Activated CD4-positive, alpha-beta memory T cell treated with anti-CD3 and anti-CD28 coated beads, Interleukin-2, amount 10 ng/mL, durations not matched to agents 7 days and 5 days (primary cell): ENCODE measurements at places on chromosomes 4 and X. TPM values are rescaled to one million over a fixed set of nuclear protein-coding genes. Genes with fewer than 3 reads are reported as not detected.

The PAGE2B gene
- total RNA-seq, result 1.0 TPM

The NEXMIF gene
- 0.13 TPM for total RNA-seq

The NPY2R gene
- not detected for total RNA-seq

The EXOC1L gene
- total RNA-seq, result not detected

- H3K27me3 ChIP-seq, result no peaks in the 10 kb centered on the region
- H3K4me1 ChIP-seq, result no peaks in the 10 kb centered on the region
- H3K27ac ChIP-seq, result no peak overlapping the region
- no peak overlapping the region for H3K4me3 ChIP-seq
- DNase-seq, result no peak
Observed at GRCh38 chr4:163191999-163192398, 25.3 kb upstream of the NAF1 start.

DNA sequence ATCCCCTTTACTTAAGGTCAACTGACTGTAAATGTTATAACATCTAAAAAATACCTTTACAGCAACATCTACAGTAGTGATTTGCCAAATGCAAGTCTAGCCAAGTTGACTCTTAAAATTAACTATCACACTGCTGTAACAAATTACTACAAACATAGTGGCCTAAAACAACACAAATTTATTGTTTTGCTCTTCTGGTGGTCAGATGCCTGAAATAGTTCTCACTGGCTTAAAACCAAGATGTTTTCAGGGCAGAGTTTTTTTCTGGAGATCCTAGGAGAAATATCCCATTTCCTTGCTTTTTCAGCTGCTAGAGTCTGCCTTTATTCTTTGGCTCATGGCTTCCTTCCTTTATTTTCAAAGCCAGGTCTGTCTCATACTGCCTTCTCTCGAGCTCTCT, 120.5 kb downstream of the ADGRL3 start:
- no peak overlapping the region for H3K4me3 ChIP-seq
- no peak for DNase-seq
- H3K36me3 ChIP-seq, result no peaks in the 10 kb centered on the region

DNA sequence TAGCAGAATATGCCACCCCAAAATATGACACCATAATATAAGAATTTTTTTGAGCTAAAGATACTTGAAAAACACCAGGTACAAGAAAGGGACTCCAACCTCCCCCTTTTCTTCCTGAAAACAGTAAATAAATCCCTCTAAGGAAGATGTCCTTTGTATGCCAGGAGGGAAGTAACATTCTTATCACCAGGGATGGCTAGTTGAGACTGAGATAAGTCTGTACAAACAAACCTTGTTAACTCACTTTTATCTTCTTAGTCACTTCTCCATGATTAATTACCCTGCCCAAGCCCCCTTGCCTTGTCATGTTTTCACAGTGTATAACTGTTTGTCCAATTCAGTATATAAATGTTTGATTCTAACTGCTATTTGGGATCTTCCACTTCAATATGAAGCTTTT, 888.0 kb downstream of the PCDH18 start:
- no peaks in the 10 kb centered on the region for H3K36me3 ChIP-seq
- no peaks in the 10 kb centered on the region for H3K4me1 ChIP-seq
- no peaks in the 10 kb centered on the region for H3K27me3 ChIP-seq
- H3K27ac ChIP-seq, result no peak overlapping the region

- H3K27me3 ChIP-seq, result no peaks in the 10 kb centered on the region
- H3K27ac ChIP-seq, result no peak overlapping the region
- no peaks in the 10 kb centered on the region for H3K36me3 ChIP-seq
- H3K4me1 ChIP-seq, result no peaks in the 10 kb centered on the region
- DNase-seq, result no peak
Observed at GRCh38 chrX:41984628-41985027, 61.3 kb upstream of the CASK start.

GRCh38 chr4:6999172-7000086, 43.7 kb upstream of the TADA2B start:
- peak overlapping the region; percentile 41 for H3K4me3 ChIP-seq
- peak; percentile 79 for DNase-seq
- peaks cover 79% of the 10 kb centered on the region for H3K36me3 ChIP-seq
- H3K27ac ChIP-seq, result peak overlapping the region; percentile 95
- H3K4me1 ChIP-seq, result peaks cover 44% of the 10 kb centered on the region

DNA sequence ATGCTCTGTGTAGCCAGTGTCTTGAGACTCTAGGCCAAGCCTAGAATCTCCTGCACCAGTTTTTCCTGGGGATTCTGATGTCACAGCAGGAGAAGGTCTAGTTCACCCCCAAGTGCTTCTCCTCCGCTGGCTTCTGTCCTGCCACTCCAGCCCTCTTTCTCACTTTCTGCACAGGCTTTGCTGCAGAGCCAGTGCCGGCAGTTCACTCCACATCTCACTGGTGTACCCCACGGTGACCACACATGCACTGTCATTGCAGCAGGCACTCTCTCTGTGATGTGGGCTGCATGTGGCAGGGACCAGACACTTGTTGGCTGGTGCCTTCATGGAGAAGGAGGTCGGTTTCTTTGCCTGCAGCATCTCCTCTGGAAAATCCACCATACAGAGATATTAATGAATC, 643.8 kb upstream of the GALNTL6 start:
- no peaks in the 10 kb centered on the region for H3K36me3 ChIP-seq
- H3K4me1 ChIP-seq, result no peaks in the 10 kb centered on the region
- H3K4me3 ChIP-seq, result no peak overlapping the region
- no peaks in the 10 kb centered on the region for H3K27me3 ChIP-seq

GRCh38 chrX:138127314-138127713, 561.4 kb downstream of the ZIC3 start:
- no peak for DNase-seq
- H3K27ac ChIP-seq, result no peak overlapping the region
- no peaks in the 10 kb centered on the region for H3K27me3 ChIP-seq
- H3K4me1 ChIP-seq, result no peaks in the 10 kb centered on the region

DNA sequence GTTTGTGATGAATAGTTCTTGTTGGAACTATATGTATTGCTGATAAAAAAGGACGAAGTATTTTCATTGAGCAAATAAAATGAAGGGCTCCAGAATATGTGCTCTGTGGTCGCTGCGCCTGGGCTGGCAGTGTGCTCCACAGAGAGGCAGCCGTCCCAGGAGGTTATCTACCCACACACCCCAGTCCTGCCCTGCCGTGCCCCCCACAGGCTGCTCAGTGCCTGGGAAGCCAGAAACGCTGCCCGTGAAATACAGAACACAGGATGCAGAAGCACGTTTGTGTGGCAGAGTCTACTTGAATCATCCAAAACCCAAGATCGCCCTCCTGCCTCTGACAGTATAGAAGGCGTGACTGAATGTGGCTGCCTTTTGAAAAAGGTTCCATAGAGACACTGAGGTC, 1.4 kb downstream of the CLDN22 start:
- H3K27ac ChIP-seq, result no peak overlapping the region
- H3K4me3 ChIP-seq, result no peak overlapping the region
- no peaks in the 10 kb centered on the region for H3K27me3 ChIP-seq
- H3K4me1 ChIP-seq, result peaks cover 7% of the 10 kb centered on the region
- H3K36me3 ChIP-seq, result no peaks in the 10 kb centered on the region
